ENCODE measurements at places on chromosomes 3 and 15.

DNA sequence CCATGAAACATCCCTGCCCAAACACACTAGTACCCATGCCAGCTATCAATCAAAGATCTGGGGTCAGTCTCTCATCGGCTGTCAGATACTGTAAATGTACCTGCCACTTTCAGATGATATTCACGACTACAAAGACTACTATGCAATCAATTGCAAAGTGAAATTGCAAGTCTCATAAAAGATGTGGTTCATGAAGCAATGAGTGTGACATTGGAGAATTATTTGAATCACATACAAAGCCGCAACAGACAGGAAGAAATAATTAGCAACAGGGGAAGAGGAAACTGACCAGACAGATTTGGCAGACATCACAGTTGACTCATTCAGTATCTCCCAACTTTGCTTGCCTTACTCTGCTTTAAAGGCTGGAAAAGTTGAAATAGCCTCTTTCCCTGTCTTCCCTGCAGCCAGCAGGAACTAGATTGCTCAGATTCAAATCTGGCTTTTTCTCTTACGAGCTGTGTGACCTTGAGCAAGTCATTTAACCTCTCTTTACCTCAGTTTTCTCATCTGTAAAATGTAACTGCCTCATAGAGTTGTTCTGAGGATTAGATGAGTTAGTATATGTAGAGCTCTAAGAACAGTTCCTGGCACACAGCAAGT is 95.7 kb upstream of the C3orf80 start:
- no peak for DNase-seq

DNA sequence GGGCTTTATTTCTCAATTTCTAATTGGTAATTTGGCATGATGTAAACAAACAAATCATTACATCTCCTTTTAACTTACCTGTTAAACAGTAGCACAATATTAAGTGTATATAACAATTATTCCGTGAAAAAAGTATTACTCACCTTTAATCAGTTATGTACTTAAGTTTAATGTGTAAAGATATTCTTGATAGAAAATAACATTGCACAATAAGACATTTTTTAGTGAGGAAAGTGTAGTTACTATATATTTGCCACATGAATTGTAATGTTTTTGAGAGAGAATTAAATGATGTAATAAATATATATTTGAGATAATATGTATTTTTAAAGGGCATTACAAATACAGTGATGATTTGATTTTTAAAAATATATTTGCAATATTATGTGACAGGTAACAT is 10.9 kb upstream of the CCNB2 start:
- no peak for DNase-seq

GRCh38 chr3:35641920-35642527 is 2.7 kb downstream of the ARPP21 start:
- no peak for DNase-seq

GRCh38 chr3:15974647-15975046 is 176.9 kb upstream of the ANKRD28 start:
- DNase-seq, result no peak

DNA sequence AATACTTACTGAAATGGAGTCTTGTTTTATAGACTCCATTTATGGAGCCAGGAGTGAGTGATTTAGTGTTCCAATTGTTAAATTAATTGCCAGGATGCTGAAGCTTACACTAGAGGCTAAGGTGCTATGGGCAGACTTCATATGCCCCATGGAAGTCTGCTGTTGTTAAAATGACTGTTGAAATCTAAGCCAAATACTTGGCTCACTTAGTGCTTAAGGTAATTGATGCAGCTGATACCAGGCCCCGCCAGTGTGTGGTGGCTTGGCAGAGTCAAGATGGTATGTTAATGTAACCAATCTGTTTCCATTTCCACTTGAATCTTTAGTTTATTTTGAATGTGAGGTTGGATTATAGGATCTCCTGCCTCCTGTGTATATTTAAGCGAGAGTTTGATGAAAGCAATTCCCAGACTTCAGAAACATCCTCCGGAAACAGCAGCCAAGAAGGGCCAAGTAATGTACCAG is 187.1 kb downstream of the ITPR1 start:
- no peak for DNase-seq

DNA sequence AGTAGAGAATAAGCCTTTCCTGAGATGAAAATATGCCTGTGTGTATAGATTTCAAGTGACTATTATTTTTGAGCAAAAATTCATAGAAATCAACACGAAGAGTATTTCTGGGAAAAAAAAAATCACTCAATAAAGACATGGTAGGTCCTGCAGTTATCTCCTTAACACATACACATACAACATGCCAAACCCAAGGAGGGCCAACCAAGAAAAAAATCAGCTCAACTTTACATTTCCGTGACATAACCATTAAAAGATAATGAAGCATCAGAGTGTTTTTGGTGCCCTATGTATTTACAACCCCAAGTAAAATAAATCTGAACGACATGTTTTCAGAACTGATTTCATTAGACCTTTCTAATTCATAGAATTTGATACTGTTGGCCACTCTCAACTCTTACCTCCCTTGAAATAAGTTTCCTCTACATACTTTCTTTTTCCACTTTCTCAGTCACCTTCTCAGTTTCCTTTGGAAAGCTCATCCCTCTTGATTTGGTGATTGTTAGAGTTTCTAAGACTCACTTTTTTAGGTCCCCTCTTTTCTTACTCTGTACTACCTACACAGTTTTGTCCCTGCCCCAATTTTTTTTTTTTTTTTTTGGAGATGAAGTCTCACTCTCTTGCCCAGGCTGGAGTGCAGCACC is 162.3 kb downstream of the TBL1XR1 start:
- DNase-seq, result no peak

- DNase-seq, result no peak
Observed at GRCh38 chr3:45178183-45179023, 32.2 kb upstream of the CDCP1 start.

DNA sequence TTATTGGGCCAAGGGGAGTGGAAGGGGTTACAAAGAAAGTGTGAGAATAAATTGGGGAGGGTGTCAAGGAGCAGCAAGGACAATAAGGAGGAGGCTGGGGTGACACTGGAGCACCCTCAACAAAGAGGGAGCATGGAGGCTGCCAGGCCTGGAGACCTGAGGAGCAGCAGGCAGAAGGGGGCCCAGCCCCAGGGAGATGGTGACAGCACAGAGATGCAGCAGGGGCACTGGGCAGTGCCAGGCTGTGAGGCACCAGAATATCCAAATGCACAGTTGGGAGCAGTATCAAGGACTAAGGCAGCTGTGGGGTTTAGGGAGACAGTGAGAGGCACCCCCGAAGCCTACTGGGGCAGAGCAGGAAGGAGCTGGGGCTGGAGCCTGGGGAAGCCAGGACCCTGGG is 19.4 kb upstream of the ALAS1 start:
- no peak for DNase-seq

GRCh38 chr3:66719796-66720356 is 219.1 kb upstream of the LRIG1 start:
- DNase-seq, result no peak

DNA sequence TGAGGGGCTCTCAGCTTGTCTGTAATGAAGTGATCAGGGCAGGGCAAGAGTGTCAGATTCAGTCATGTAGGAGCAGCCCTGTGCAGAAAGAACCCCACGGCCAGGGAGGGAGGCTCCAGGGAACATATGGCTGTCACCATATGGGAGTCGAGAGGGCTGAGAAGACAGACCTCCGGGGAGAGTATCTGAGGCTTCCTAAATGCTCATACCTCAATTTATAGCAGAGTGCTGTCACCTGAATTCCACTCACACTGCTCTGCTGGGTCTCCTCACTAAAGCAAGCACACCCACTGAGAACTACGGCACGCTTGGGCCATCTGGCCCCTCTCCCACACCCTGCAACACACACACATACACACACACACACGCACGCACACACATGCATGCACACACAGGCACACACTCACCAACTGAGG is 92.3 kb upstream of the TJP1 start:
- no peak for DNase-seq

DNA sequence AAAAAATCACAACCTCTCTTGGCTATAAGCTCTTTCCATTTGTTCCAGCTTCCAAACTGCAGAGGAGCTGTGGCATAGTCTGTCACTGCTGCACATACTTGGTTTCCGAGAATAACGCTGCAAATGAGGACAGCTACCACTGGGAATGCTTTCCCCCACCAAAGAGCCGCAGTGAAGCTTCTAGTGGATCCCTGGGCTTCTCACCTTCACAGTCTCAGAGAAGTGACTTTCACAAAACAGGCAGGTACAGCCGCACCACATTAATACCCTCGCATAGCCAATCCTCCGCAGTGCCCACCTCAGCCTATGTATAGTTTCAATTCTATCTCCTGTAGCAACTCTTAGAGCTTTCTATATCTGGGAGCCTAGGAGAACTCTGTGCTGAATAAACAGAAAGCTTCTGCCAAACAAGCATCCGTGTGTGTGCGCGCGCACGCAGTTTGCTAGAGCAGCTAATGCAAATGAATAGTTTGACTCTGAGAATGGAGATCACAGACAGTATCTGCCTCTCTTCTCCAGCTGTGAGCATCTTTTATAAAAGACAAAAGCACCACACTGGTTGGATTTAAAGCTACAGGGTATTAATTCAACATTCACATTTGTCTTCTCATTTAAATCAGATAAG is 81.9 kb upstream of the PLXND1 start:
- peak; percentile 88 for DNase-seq

- no peak for DNase-seq
Observed at GRCh38 chr3:183563536-183563874, 8.0 kb upstream of the KLHL6 start.

DNA sequence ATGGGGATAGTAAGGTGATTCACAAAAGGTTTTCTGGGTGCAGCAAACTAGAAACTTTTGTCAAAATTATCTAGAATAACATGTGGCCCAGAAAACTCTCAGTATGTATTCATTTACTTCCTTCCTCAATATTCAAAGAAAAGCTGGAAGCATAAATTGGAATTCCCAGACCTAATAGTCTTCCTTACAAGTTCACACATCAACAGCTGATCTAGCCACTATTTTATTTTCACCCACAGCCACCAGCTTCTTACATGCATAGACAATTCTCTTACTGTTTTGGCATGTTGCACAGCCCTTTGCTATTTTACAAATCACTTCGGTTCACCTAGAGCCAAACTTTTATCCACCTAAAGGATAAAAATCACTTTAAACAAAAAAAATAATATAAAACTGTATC is 647.8 kb upstream of the CCDC54 start:
- DNase-seq, result no peak

DNA sequence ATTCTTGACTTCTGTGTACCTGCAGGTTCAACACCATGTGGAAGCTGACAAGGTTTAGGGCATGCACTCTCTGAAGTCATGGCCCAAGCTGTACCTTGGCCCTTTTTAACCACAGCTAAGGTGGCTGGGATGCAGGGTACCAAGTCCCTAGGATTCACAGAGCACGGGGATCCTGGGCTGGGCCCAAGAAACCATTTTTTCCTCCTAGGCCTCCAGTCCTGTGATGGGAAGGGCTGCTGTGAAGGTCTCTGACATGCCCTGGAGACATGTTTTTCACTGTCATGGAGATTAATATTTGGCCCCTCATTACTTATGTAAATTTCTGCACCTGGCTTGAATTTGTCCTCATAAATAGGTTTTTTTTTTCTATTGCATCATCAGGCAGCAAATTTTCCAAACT is 937.5 kb upstream of the ROBO1 start:
- no peak for DNase-seq
